ENCODE measurements at places on chromosomes 7 and 10. TPM values are rescaled to one million over a fixed set of nuclear protein-coding genes. Genes with fewer than 3 reads are reported as not detected.

GRCh38 chr7:14270099-14270498 is 280.6 kb upstream of the ETV1 start:
- no peaks in the 10 kb centered on the region for H3K36me3 ChIP-seq
- no peaks in the 10 kb centered on the region for H3K27me3 ChIP-seq
- H3K4me3 ChIP-seq, result no peak overlapping the region
- no peak overlapping the region for H3K27ac ChIP-seq

- no peak for DNase-seq
- H3K4me1 ChIP-seq, result peaks cover 15% of the 10 kb centered on the region
- H3K27ac ChIP-seq, result no peak overlapping the region
- H3K27me3 ChIP-seq, result no peaks in the 10 kb centered on the region
- no peaks in the 10 kb centered on the region for H3K36me3 ChIP-seq
Observed at GRCh38 chr10:103839872-103840739, 15.3 kb downstream of the SH3PXD2A start.

The PDZD7 gene
- under 0.01 TPM for total RNA-seq

- no peaks in the 10 kb centered on the region for H3K4me1 ChIP-seq
- no peak overlapping the region for H3K4me3 ChIP-seq
- no peaks in the 10 kb centered on the region for H3K27me3 ChIP-seq
- no peak overlapping the region for H3K27ac ChIP-seq
- DNase-seq, result no peak
- no peaks in the 10 kb centered on the region for H3K36me3 ChIP-seq
Observed at GRCh38 chr10:77228559-77228958, 409.0 kb downstream of the KCNMA1 start.

The HDAC9 gene
- total RNA-seq, result 54.8 TPM

- DNase-seq, result no peak
- no peak overlapping the region for H3K27ac ChIP-seq
- H3K4me3 ChIP-seq, result no peak overlapping the region
Observed at GRCh38 chr7:158252081-158252836, 335.4 kb downstream of the PTPRN2 start.

- H3K4me1 ChIP-seq, result no peaks in the 10 kb centered on the region
- H3K36me3 ChIP-seq, result no peaks in the 10 kb centered on the region
- DNase-seq, result no peak
- H3K27me3 ChIP-seq, result no peaks in the 10 kb centered on the region
Observed at GRCh38 chr10:127880557-127880956, 12.2 kb downstream of the CLRN3 start.

GRCh38 chr7:71254751-71255150 is 122.8 kb downstream of the GALNT17 start:
- no peak for DNase-seq
- H3K27ac ChIP-seq, result no peak overlapping the region
- no peak overlapping the region for H3K4me3 ChIP-seq
- H3K27me3 ChIP-seq, result no peaks in the 10 kb centered on the region

All from uterus (tissue), 4 donors.